Activated CD8-positive, alpha-beta memory T cell treated with anti-CD3 and anti-CD28 coated beads for 1 hour (primary cell): ENCODE measurements at places on chromosomes 4 and X.

DNA sequence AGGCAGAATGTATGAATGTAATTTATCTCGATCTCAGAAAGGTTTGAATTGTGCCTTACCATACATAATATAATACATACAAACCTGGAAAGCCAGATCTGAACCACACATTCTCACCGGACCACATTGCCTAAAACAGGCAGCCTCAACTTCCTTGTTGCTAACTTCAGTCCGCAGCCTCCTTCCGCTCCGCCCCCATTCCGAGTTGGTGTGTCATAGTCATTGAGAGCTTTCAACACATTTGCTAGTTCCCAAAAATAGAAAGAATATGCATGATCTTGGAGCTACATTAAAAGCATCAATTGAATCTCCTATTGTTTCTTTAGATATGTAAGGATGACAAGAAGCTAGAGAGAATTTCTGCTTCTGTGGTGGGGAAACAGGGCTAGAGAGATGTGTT, 127.2 kb downstream of the ARHGEF9 start:
- DNase-seq: no peak

DNA sequence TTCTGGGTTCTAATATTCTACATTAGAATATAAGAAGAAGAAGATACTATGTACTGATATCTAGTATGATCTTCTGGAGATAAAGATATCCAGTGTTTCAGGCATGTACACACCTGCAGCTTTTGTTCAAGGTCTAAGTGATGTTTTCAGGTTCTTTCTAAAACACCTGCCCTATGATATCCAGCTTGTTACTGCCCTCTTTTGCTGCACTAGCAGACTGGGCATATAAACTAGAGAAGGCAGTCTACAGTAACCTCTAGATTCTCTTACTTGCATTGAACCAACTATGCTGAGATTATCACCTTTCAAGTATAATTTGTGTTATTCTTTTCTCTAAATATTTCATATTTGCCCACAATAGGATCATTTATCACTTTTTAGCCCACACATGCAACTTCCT, 1.9 kb upstream of the FRYL start:
- no peak for DNase-seq

DNA sequence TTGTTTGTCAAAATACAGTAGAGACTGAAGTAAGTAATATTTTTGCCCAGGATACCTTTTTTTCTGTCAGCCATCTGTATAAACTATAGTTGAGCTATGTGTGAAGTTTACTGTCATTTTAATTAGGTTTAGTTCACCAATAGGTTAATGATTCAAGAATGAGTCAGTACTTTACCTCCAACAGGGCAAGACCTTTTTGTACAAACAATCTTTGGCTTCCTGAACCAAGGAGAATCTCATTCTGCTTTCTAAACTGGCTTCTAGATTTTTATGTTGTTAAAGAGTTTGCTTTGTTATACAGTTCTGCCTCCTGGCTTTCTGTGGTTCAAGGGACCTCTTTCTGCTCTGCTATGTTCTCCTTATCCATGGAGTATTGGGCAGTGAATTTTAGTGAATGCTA, 412.0 kb upstream of the NR3C2 start:
- no peak for DNase-seq

GRCh38 chrX:13158911-13159310, 114.5 kb upstream of the FAM9C start:
- DNase-seq: no peak

GRCh38 chr4:1026115-1026514, 14.7 kb downstream of the FGFRL1 start:
- DNase-seq: no peak

DNA sequence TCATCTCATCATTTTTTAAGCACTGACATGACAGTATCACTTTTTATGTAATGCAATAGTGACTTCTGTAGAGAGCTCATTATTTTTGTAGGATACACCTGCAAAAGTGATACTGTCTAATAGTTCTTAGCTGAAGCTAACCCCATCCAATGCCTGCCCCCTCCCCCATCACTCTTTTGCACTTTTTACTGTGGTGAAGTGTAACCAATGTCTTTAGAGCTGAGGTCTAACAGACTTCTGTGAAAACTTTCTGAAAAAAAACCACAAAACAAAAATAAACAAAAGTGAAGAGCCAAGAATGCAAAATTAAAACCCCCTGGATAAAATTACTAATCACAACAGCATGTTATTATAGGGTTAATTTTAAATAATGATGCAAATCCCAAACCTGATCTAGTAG, 301.1 kb downstream of the ANK2 start:
- no peak for DNase-seq

GRCh38 chr4:83558680-83559079, 22.8 kb downstream of the GPAT3 start:
- no peak for DNase-seq

DNA sequence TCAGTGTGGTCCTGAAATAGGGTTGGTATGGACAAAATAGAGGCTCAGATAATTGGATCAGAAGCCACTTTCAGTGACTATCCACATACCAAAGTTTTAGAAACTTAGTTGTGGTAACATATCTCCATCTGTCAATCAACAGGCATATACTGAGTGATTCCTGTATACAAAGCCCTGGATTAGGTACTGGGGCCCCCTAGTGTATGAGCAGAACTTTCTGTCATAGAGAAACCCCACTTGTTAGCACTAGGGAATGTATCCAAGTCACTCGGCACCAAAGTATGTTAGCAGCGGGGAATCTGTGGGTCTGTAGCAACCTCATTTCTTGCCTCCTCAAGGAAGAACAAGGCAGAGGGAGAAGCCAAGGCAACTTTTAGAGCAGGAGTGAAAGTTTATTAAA, 50.7 kb downstream of the MAP7D3 start:
- DNase-seq: no peak

- DNase-seq: no peak
Measured at GRCh38 chr4:145539671-145540070, 58.0 kb downstream of the SMAD1 start.

DNA sequence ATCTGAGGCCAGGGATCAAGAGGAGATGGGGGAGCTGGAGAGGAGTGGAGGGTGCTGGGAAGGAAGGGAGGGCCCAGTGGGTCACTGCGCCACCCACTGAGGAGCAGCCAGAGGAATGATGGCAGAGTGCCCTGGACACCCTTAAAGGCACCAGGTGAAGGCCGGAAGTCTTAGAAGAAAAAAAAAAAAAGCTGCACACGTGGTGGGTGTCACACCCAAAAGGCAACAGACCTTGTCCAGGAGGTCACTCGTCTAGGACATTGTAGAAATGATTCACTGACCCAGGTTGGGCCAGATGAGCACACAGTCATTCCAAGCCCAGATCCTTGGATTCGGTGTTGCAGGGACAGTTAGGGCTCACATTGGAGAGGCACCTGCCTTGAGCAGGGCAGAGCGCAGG, 93.5 kb upstream of the TRIM2 start:
- no peak for DNase-seq

DNA sequence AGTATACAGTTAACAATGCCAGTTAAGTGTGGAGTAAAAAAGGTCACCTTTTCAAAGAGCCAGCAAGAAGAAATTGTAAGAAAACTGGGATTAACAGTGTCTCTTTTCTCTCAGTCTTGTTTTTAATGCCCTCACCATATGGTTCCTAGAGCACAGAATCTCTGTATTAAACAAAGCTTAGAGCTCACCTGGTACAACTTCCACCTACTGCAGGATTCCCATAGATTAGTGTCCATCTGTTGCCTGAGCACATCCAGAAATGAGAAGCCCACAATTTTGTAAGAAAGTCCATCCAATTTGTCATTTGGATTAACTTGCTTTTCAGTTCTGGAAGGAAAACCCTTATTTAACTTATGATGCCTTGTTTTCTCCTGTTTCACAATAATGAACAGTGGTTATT, 1037.1 kb downstream of the STPG2 start:
- no peak for DNase-seq

GRCh38 chrX:48938721-48939425, 18.5 kb downstream of the OTUD5 start:
- DNase-seq: no peak

DNA sequence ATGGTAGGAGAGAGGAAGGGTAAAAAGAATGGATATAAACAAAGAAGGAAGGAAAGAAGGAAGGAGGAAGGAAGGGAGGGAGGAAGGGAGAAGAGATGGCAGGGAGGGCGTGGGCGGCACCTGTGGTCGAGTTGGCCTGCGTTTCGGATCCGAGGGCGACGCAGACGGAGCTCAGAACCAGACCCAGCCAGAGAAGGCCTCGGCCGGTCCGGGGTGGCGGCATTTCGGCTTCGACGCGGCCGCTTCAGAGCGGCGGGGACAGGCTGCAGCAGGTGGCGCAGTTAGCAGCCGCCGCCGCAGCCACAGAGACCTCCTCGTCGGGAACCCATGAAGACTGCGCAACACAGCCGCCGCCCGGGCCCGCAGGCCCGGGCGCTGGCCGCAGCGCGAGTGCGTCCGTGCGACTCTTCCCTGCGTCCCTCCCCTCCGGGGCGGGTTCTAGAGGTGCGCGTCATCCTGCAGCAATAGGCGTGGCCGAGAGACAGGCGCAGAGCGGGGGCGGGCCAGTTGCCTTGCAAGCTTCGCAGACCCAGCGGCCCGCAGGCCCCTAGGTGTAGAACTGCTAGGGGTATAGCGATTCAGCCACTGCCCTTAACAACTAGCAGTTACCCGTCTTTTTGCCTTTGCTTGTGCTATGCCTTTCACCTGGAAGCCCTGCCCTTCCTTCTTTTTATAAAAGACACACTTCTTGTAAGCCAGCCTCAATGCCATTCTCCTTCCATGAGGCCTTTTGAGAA, at the start of gene IDS:
Gene IDS (minus strand): TSS at position 392 of the 737 bp plus-strand sequence. CDS start 169 bp downstream, at position 223.
- DNase-seq: peak; percentile 76

DNA sequence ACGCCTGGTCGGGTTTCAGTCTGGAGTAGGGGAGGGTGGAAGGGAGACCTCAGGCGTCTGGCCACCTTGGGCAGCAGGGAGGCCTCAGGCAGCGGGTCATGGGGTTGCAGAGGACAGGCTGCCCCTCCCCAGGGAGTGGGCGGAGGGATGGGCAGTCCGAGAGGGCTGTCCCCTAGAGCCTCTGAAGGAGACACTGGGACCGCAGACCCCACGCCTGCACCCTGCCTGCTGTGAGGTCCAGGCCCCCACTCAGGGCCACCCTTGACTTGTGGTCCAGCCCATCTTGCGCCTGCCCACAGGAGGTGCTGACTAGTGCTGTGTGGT, 16.5 kb downstream of the FGFRL1 start:
- DNase-seq: no peak

DNA sequence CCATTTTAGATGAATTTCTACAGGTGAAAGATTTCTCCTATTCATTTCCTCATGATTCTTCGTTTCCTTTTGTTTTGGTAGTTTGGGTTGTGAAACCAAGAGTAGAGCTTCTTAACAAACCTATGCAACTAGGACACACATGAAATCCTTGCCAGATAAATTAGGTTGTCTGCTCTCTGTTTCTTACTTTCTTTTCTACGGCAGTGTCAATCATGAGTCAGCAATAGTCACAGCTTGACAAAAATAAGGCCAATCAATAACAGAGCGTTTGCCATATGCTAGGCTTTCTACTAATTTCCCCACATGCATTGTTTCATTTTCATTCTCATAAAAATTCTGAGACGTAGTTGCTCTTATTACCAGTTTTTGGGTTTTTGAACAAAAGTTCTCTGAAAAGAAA, 20.3 kb downstream of the CLRN2 start:
- no peak for DNase-seq

DNA sequence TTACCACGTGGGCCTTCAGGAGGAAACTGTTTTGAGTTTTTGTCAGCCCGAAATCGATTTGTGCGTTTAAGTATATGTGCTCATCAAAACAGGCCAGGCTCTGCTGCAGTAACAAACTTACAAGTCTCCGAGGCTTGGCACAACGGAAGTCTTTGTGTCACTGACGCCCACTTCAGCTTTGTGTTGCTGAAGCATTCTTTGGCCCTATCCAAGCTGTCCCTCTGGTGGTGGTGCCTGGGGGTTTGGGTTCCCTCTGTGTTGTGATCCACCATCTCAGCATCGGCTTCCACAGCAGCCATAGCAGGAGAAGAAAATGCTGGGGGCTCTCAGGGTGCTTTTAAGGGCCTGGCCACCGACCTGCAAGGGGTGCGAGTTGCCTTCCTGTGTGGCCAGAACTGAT, 176.4 kb downstream of the PTTG2 start:
- DNase-seq: no peak

DNA sequence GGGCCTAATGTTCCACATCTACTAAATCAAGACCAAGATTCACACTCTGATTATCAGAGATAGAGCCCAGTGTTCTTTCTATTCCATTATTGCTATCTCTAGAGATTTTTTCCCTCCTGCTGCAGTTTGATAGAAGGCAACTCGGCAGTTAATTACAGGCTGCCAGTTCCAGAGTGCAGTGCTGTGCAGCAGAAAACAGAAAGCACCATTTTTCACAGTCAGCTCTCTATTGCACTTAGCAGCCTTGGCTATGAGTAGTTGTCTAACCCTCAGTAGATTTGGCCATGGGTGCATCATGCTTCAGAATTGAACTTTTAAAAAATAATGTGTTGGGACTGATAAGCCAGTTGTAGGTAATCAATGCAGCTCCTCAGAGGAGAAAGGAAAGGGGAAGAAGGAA, 295.3 kb downstream of the MID1IP1 start:
- no peak for DNase-seq

- DNase-seq: no peak
Measured at GRCh38 chrX:2401590-2402360, 99.0 kb downstream of the DHRSX start.

DNA sequence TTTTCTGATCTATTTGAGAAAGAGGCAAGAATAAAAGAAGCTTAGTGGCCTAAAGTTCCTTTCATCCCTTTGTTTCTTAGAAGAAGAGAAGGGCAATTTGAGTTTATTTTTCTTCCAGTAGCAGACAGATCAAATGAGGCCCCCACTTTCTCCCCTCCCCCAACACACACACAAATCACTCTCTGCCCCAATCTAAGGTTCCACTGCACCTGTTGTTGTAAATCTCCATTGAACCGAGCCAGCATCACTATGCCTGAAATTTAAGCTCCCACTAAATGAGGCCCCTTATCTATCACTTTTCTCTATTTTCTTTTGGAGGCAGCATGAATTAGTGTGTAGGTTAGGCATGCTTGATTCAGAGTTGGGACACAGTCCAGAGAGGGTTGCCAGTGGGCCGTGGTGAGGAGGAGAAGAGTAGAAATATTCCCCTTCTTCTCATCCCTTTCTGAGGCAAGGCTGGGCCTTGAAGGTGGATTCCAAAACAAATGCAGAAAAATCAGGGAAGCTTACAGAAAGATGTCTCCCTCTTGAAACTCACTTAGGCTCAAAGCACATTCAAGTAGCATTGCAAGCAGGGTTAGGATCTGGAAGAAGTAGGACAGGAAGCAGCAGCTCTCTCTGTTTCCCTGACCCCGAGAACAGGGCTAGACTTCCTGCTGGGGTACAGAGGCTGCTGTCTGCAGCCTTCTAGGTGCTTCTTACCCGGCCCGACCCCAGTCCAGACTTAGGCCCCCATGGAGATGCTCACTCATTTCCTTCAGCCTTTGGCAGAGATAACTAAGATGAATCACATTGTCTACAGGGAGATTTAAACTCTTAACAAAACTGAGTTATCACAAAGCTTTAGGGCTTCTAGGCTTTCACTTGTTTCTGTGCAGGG, 70.7 kb downstream of the RASL11B start:
- DNase-seq: no peak

DNA sequence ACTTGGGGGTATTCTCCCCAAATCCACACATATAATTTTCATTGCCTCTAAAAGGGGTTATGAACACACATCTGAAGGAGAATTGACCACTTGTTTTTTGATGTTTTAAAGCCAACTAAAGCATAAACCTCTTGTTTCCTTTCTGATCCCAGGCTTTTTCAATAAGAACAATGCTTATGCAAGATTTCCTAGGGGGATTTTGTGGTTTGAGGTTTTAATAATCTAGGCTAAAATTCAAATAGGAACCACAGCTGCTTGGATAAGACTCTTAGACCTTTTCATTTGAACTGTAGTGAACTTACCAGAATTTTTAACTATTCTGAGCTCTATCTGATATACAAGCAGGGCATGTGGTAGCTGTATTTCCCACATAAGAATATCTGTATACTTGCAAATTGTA, 651.1 kb downstream of the ANKRD50 start:
- no peak for DNase-seq
